Diencephalon (tissue), 1 donor: ENCODE measurements at places on chromosomes 3 and 15. TPM values are rescaled to one million over a fixed set of nuclear protein-coding genes. Genes with fewer than 3 reads are reported as not detected.

The CHRFAM7A gene
- total RNA-seq: 14.8 TPM

The CKMT1A gene
- 19.6 TPM for total RNA-seq

The CYP1A2 gene
- total RNA-seq: not detected

The MAGEF1 gene
- 47.1 TPM for total RNA-seq

The DPPA2 gene
- total RNA-seq: not detected

The CCR8 gene
- not detected for total RNA-seq

The SLC27A2 gene
- total RNA-seq: 6.2 TPM

The PARP9 gene
- 9.7 TPM for total RNA-seq

The PFN2 gene
- total RNA-seq: 671 TPM

The ATP2B2 gene
- 73.4 TPM for total RNA-seq

The PKM gene
- total RNA-seq: 478 TPM

The GPR27 gene
- total RNA-seq: 42.0 TPM

The CAPN7 gene
- total RNA-seq: 51.0 TPM

The CHRNA5 gene
- total RNA-seq: 7.6 TPM

The SLCO2A1 gene
- 0.69 TPM for total RNA-seq
